ENCODE measurements at places on chromosomes 6 and 20.

DNA sequence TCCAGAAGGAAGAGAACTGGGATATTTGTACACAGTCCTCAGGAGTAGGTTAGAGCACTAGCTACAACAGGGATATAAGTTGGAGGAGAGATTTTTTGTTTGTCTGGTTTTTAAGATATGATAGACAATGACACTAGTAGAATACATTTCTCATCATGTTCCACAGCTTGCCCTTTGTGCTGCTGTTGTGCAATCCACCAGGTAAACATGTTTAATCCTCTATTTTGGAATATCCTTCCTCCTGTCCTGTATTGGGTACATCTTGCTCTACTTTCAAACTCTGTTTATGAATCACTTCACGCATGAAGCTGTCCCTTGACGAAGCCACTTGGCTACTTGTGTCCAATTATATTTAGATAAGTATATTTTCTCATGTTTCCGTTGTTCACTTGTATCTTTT is 153.6 kb upstream of the TENT5A start:
- H3K36me3 ChIP-seq: no peaks in the 10 kb centered on the region
- no peak overlapping the region for H3K4me3 ChIP-seq
- H3K27ac ChIP-seq: no peak overlapping the region

GRCh38 chr6:145112711-145113148 is 622.6 kb downstream of the EPM2A start:
- no peak for DNase-seq
- no peak overlapping the region for H3K4me3 ChIP-seq
- H3K4me1 ChIP-seq: no peaks in the 10 kb centered on the region
- H3K27ac ChIP-seq: no peak overlapping the region
- H3K27me3 ChIP-seq: no peaks in the 10 kb centered on the region

GRCh38 chr20:16816192-16816591 is 68.0 kb downstream of the OTOR start:
- no peaks in the 10 kb centered on the region for H3K36me3 ChIP-seq
- no peaks in the 10 kb centered on the region for H3K4me1 ChIP-seq
- no peaks in the 10 kb centered on the region for H3K27me3 ChIP-seq
- H3K4me3 ChIP-seq: no peak overlapping the region

DNA sequence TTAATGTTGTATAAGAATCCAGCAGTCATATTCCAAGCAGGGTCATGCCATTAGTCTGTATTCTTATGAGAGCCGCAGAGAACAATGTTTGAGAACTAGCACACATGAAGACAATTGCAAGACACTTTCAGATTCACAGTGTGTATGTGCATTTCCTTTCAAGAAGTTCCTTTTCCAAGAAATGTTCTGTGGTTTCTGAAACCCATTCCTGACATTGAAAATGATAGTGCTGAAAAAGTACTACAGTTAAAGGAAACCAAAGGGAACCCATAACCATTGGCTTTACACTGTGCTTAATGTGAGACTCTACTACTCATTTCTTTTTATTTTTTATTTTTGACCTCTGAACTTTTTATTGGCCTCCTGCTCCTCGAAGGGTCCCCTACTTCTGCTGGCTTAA is 4.2 kb upstream of the CALHM6 start:
- H3K27ac ChIP-seq: no peak overlapping the region
- DNase-seq: no peak
- H3K4me3 ChIP-seq: no peak overlapping the region
- H3K36me3 ChIP-seq: no peaks in the 10 kb centered on the region
- no peaks in the 10 kb centered on the region for H3K27me3 ChIP-seq
- H3K4me1 ChIP-seq: peaks cover 25% of the 10 kb centered on the region

GRCh38 chr6:169190144-169190584 is 63.5 kb downstream of the THBS2 start:
- H3K4me3 ChIP-seq: no peak overlapping the region
- DNase-seq: no peak
- no peak overlapping the region for H3K27ac ChIP-seq
- no peaks in the 10 kb centered on the region for H3K36me3 ChIP-seq
- H3K27me3 ChIP-seq: no peaks in the 10 kb centered on the region

Measured in common myeloid progenitor, CD34-positive (primary cell).